Activated CD4-positive, alpha-beta memory T cell treated with anti-CD3 and anti-CD28 coated beads, Interleukin-2, amount 10 ng/mL, durations not matched to agents 7 days and 5 days (primary cell): ENCODE measurements at places on chromosomes 7 and 10. TPM values are rescaled to one million over a fixed set of nuclear protein-coding genes. Genes with fewer than 3 reads are reported as not detected.

The AKR1E2 gene
- total RNA-seq = 4.0 TPM

The AKR1C4 gene
- not detected for total RNA-seq

- no peak for DNase-seq
Observed at GRCh38 chr7:11009631-11010030, 36.0 kb downstream of the PHF14 start.

GRCh38 chr7:112009081-112009480 lies 197.1 kb downstream of the DOCK4 start:
- DNase-seq = no peak

GRCh38 chr7:33262476-33262875 lies 133.1 kb downstream of the BBS9 start:
- no peak for DNase-seq

DNA sequence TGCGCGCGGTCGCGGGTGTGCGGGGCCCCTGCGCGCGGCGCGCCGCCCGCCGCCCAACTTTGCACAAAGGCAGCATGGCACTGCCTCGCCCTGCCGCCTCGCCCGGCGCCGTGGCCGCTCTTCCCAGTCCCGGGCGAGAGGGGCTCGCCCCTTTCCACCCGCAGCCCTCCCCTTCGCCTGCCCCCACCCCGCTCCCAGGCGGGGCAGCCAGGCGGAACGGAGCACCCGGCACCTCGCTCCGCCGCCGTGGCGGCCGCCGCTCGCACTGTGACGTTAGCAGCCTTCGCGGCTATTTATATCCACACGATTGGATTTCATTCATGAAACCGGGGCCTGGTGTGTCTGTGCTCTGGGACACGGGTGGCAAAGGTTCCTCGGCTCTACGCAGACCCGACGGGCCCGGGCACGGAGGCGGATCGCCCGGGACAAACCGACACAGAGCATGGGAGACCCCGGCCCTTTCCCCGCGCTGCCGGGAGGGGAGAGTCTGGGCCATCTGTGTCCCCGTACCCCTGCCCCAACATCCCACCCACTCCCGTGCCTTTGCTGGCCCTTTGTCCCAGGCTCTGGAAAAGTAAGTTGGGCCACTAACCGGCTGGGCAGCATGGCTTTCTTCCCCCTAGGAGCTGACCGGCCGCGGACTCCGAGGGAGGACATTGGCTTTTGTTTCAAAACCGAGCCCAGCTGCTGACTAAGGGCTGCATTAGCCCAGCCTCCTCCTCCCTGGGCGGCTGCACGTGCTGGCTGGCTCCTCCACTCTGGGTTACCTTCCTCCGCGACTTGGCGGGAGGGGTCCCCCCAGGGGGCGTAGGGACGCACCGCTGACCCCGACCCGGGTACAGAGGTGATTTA lies at the start of gene RHOBTB1:
Gene RHOBTB1 (minus strand): TSS at position 128 of the 852 bp plus-strand sequence. CDS start 32,643 bp downstream, outside the sequence.
- peak; percentile 24 for DNase-seq

GRCh38 chr10:92688573-92688926 lies 1.2 kb upstream of the HHEX start:
- DNase-seq = no peak
